Activated CD8-positive, alpha-beta memory T cell treated with anti-CD3 and anti-CD28 coated beads, Interleukin-2, amount 10 ng/mL, durations not matched to agents 7 days and 5 days (primary cell): ENCODE measurements at places on chromosomes 12 and 14. TPM values are rescaled to one million over a fixed set of nuclear protein-coding genes. Genes with fewer than 3 reads are reported as not detected.
A peak's percentile ranks its signal among the peaks of the same experiment; 100 is the strongest.

DNA sequence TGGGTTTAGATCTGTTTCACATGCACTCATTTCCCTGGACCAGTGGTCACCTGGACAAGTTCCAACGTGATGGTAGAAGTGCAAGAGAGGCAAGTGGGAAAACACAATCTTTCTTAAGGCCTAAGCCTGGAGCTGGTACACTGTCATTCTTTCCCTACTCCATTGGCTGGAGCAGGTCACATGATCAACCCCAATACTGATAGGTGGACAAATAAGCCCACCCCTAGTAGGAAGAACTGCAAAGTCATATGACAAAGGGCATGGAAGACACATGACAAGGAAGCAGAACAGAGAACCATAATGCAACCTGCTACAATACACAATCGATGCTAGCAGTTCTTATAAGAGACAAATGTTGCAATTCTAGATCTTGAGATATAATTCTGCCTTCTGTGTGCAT is 66.3 kb downstream of the SRRM4 start:
- H3K36me3 ChIP-seq, result no peaks in the 10 kb centered on the region
- no peak for DNase-seq
- H3K4me3 ChIP-seq, result no peak overlapping the region
- H3K27me3 ChIP-seq, result no peaks in the 10 kb centered on the region
- no peak overlapping the region for H3K27ac ChIP-seq

DNA sequence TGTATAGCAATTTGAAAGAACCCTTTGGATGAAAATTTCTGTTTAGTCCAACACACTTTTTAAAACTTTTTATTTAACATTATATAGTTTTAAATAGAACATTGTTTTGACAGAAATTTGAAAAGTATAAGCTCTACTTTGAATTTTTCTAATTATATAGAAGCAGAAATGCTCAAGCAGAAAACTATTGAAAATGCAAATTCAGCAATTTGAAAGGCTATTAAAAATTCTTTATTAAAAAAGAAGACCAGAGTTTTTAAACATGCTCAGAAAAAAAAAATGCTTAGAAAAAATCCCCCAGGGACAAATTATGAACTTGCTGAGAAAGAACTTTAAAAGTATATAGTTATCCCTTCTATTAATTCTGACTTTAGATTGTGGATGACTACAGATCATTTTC is 21.1 kb upstream of the FSCB start:
- no peaks in the 10 kb centered on the region for H3K36me3 ChIP-seq
- no peaks in the 10 kb centered on the region for H3K27me3 ChIP-seq
- DNase-seq, result no peak
- H3K4me1 ChIP-seq, result no peaks in the 10 kb centered on the region

DNA sequence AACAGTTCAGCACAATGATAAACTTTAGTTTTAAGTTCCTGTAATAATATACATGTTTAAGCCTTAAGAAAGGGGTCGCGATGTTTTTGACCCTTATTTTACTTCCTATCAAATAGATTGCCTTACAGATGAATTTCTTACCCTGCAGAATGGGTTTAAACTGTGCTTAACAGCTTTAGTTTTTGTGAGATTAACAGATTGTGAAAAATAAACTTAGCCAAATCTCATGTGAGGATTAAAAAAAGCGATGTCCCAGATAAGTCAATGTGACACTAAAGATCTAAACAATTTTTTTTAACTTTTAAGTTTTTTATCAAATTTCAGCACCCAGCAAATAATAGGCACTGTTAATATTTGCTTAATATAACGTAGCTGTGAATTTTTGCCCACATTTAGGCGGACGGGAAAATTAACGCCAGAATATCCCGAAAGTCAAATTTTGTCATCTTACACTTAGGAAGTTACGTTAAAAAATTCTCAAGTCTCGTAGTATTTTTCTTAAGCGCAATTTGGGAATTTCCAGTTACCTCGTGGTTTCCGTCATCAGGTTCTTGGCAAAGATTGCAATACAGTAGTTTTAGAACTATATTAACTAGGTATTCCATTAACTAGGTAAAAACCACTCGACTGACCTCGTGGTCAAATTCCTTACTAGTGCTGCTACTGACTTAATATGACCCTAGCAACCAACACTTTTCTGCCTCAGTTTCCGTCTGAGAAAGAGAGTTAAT is 1.2 kb downstream of the HNRNPC start:
- peak overlapping the region; percentile 98 for H3K4me3 ChIP-seq
- peaks cover 46% of the 10 kb centered on the region for H3K4me1 ChIP-seq
- no peaks in the 10 kb centered on the region for H3K27me3 ChIP-seq
- peak; percentile 31 for DNase-seq
- H3K27ac ChIP-seq, result peak overlapping the region; percentile 100
- H3K36me3 ChIP-seq, result peaks cover 57% of the 10 kb centered on the region

DNA sequence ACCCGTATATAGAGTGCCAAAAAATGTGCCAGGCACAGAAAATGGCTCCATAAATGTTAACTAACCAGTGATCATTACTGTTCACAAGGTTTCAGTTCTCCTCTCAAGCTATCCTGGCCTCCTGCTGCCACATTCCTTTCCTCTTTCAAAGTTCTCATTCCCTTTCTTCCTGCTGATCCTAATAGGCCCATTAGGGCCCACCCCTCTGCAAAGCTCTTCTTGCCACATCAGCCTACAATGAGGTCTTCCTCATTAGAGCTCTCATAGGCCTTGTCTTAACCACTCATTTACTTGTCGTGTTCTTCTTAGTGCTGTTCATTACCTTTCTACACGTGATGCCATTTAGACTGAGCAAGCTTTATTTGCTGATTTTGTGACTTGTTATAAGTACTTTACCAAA is 40.5 kb downstream of the RPS29 start:
- H3K4me3 ChIP-seq, result no peak overlapping the region
- no peaks in the 10 kb centered on the region for H3K27me3 ChIP-seq
- no peak for DNase-seq
- no peaks in the 10 kb centered on the region for H3K36me3 ChIP-seq
- H3K27ac ChIP-seq, result no peak overlapping the region

GRCh38 chr12:46267825-46268582 is 839 bp downstream of the SLC38A1 start:
- H3K27me3 ChIP-seq, result no peaks in the 10 kb centered on the region
- no peak overlapping the region for H3K27ac ChIP-seq
- H3K36me3 ChIP-seq, result peaks cover 24% of the 10 kb centered on the region
- no peak overlapping the region for H3K4me3 ChIP-seq
- DNase-seq, result peak; percentile 60

GRCh38 chr14:90675399-90675798 is 140.8 kb downstream of the TTC7B start:
- no peaks in the 10 kb centered on the region for H3K27me3 ChIP-seq
- H3K4me3 ChIP-seq, result no peak overlapping the region
- H3K36me3 ChIP-seq, result no peaks in the 10 kb centered on the region
- peaks cover 28% of the 10 kb centered on the region for H3K4me1 ChIP-seq
- DNase-seq, result no peak

DNA sequence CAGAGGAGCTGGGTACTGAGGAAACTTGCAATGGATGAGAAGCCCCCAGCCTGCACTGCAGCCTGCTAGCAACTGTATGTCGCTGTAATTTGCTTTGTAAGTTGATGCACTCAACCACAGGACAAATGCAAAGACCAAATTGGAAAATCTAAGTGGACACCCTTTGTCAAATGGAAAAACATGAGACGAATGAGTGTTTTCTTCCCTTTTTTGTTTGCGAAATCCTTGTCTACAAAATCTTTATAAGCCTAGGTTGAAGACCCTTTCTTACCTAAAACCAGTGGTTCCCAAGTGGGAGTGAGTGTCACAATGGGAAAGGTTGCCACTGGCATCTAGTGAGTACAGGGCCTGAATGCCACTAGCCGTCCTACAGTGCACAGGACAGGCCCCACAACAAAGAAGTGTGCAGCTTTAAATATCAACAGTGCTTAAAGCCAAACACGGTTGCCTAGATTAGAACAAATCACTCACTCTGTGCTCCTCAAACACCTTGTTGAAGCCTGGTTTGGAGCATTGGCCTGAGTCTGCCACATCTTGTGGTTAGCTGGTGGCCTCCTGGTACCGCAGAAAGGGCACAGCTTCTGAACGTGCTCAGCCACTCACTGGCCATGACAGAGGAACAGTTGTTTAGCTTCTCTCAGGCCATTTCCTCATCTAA is 7.6 kb upstream of the VASH1 start:
- no peaks in the 10 kb centered on the region for H3K4me1 ChIP-seq
- DNase-seq, result no peak
- H3K27me3 ChIP-seq, result peaks cover 13% of the 10 kb centered on the region
- no peak overlapping the region for H3K4me3 ChIP-seq
- no peak overlapping the region for H3K27ac ChIP-seq
- H3K36me3 ChIP-seq, result no peaks in the 10 kb centered on the region

DNA sequence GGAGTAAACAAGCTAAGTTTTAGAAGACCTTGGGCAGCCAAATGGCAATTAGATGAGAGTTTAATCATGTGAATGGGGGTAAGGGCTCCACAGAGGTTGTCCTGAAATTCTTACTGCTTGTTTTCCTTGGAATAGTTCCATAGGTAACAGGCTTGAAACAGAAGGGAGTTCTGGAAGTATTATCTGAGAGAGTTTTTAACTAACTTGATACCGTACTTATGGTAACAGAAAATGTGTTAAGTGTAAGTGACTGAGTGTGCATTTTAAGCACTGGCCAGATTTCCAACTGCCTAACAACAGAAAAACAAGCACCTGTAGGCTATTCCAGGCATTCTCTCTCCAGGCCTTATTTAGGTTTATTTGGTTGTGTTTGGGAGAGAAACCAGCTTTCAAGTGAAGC is 414.6 kb upstream of the PDE3A start:
- no peak overlapping the region for H3K27ac ChIP-seq
- H3K36me3 ChIP-seq, result no peaks in the 10 kb centered on the region
- no peaks in the 10 kb centered on the region for H3K27me3 ChIP-seq
- DNase-seq, result no peak

SETD3 gene
- total RNA-seq, result 61.4 TPM

EML5 gene
- 3.7 TPM for total RNA-seq

DNA sequence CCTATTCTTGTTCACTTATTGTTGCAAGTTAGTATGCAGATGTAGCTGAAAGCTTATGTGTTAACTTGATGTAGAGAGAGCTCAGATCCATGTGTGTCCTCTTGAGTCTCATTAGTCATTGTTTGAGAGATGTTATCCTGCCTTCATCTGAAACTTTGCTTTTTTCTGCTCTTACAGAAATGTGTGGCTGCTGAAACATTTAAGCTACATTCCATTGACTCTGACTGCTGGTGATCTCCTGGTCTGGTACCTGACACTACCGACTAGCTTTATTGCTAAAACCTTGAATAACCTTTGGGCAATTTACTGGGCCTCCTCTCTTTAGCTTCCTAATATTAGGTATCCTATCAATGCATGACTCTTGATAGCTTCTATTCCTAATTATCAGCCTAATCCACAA is 705.6 kb upstream of the FOXG1 start:
- DNase-seq, result no peak
- no peaks in the 10 kb centered on the region for H3K27me3 ChIP-seq
- H3K36me3 ChIP-seq, result no peaks in the 10 kb centered on the region
- H3K4me3 ChIP-seq, result no peak overlapping the region

TAS2R50 gene
- 1.1 TPM for total RNA-seq

- peaks cover 33% of the 10 kb centered on the region for H3K27me3 ChIP-seq
- peak overlapping the region; percentile 77 for H3K4me3 ChIP-seq
- H3K4me1 ChIP-seq, result peaks cover 36% of the 10 kb centered on the region
- H3K36me3 ChIP-seq, result peaks cover 1% of the 10 kb centered on the region
Observed at GRCh38 chr14:22887260-22887989, 4.4 kb downstream of the REM2 start.
